ENCODE measurements at places on chromosomes 3 and 15. TPM values are rescaled to one million over a fixed set of nuclear protein-coding genes. Genes with fewer than 3 reads are reported as not detected.
A peak's percentile ranks its signal among the peaks of the same experiment; 100 is the strongest.

The SEMA6D gene
- not detected for total RNA-seq

The ISLR2 gene
- total RNA-seq = 0.15 TPM

The PCNP gene
- total RNA-seq = 164 TPM

The GXYLT2 gene
- total RNA-seq = 2.9 TPM

The CP gene
- 0.28 TPM for total RNA-seq

The ATP2B2 gene
- not detected for total RNA-seq

The SLC9C1 gene
- total RNA-seq = not detected

The LTK gene
- 0.11 TPM for total RNA-seq

- no peak for DNase-seq
Measured at GRCh38 chr3:53506110-53506762, 11.8 kb downstream of the CACNA1D start.

DNA sequence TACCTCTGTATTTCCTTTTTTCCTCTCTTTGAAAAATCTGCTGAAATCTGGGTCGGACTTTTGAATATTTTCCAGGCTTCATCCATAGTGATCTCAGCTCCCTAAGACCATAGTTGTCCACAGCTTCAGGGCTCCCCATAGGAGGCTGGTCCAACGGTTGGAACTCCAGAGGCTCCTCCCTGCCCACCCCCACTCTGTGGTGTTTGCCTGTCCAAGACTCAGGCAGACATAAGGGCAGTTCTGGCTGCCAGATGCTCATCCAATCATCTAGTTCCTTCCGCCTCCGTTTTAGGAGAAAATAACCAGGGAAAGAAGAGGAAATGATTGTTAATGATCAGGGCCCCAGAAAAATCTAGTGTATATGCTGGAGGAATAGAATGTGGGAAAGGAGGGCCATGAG, 27.9 kb upstream of the PRTG start:
- no peak for DNase-seq

DNA sequence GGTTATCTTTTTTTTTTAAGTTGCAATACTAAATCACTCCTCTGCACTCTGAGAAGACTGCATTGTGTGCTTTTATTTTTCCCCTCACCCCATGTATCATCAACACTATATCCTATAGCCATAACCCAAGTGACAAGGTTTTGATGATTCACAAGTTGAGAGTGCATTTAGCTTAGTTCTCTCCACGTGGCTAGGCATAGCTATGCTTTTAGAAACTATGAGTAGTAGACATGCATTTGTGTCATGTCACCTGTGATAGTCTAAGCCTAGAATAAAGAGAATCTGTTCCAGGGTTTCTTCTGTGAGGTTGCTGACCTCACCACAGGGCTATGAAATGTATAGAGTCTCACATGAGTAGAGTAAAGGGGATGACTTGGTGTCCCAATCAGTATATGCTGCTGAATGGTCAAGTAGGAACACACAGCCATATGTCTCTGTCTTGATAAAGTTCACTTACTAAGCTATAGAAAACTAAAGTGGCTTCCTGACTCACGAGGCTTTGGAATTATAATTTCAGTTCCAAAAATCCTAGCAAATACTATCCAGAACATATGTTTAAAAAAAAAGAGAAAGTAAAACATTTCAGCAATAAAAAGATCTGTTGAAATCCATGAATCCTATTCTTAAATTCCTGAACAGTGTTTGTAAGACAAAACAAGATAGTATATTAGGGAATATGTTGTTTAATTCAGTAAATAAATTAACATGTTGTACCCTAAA, 206.3 kb downstream of the LSAMP start:
- no peak for DNase-seq

GRCh38 chr15:90213818-90214204, 12.7 kb downstream of the SEMA4B start:
- no peak for DNase-seq

DNA sequence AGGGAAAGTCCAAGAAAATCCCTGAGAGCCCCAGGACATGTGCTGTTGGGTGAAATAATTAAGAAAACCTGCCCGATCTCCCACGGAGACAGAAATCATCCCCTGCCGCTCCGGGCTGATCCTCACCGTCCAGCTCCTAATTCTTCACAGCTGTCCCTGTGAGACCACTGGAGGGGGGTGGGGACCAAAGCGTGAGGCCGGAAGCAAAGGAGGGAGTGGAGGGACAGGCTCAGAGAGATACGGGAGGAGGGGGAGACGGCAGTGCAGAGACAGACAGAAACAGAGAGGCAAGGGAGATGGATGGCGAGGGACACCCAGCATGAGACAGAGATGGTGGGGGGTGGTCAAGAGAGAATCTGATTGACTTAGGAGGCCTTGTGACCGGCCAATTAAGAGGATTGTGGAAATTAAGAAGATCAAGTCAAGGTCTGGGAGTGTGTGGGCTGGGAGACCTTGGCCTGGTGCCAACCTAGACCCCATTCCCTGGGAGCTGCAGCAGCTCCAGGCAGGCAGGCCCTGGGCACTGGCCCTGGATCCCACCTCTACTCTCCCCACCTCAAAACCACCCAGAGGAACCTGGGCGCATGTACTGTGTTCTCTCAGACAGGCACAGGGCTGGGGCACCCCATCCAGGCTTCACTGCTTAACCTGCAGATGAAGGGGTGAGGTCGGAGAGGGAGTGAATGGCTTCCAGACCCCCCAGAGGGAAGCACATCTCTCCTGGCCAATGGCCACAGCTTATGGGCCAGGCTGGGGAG, 113.2 kb upstream of the ALDH1A3 start:
- no peak for DNase-seq

DNA sequence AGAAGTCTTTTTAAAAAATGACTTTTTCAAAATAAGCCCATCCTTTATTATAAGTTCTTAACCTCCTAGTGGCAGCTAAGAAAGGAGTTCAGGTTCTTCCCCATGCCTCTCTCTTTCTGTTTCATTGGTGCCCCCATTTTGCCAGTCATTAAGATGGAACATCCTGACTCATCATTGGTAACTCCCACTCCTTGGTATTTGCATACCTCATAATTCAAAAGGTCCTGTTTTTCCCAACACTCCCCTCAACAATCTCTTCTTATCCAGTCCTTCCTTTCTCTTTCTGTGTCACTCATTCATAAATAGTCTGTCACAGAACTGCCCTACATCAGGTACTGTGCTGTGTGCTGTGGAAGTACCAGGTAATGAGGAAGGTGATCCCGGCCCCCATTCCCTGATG, 394.0 kb downstream of the FOXP1 start:
- no peak for DNase-seq

DNA sequence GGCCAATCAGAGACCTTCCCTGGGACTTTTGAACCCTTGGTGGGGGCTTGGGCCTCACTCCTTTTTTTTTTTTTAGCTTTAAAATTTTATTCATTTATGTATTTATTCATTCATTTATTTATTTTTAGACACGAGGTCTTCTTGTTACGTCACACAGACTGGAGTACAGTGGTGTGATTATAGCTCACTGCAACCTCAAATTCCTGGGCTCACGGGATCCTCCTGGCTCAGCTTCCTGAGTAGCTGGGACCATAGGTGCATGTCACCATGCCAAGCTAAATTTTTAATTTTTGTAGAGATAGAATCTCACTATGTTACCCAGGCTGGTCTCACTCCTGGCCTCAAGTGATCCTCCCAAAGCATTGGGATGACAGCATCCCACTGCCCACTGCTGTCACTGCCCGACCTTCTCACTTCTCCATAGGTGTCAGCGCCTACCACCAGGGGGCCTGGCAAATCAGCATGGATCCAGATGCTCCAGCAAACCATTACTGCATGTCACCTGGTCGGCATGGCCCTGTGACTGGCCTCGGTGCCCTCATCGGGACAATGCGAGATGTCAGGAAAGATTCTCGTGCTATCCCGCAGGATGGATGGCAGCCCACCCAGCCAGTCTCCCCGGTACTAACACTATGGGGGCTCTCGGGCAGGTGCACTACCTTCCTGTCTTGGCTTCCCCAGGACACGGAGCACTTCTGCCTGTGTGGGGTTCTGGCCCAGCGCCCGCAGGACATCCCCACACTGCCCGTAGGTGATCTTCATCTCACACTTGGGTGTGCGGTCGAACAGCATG, 3.0 kb downstream of the MYL3 start:
- DNase-seq = no peak

- DNase-seq = peak; percentile 61
Measured at GRCh38 chr3:122797291-122797690, 2.4 kb downstream of the SLC49A4 start.

DNA sequence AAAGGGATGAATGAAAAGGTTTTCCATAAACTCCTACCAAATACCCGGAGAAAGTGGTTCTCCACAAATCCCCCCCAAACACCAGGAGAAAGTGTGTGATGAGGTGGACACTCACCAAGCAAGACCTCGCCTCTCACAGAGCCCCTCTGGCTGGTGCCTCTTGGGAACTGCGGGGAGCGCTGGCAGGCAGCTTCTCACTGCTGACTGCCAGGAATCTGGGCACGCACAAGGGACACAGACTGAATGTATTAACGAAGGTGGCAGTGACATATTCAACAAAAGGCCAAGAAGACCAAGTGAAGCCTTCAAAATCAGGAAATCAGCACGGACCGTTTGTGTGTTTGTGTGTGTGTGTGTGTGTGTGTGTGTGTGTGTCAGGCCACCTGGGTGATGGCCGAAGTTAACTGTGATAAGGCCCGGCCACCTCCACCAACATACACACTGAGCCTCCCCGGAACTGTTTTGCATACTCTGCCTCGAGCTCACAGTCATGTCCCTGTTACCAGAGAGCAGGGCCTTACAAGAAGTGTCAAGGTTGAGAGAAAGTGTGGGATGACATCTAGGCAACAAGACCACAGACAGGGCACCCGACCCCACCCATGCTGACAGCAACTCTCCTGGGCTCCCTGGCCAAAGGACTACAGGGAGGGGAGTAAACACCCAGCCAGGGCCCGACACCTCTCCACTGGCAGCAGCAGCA, 18.0 kb downstream of the ATP10A start:
- no peak for DNase-seq

DNA sequence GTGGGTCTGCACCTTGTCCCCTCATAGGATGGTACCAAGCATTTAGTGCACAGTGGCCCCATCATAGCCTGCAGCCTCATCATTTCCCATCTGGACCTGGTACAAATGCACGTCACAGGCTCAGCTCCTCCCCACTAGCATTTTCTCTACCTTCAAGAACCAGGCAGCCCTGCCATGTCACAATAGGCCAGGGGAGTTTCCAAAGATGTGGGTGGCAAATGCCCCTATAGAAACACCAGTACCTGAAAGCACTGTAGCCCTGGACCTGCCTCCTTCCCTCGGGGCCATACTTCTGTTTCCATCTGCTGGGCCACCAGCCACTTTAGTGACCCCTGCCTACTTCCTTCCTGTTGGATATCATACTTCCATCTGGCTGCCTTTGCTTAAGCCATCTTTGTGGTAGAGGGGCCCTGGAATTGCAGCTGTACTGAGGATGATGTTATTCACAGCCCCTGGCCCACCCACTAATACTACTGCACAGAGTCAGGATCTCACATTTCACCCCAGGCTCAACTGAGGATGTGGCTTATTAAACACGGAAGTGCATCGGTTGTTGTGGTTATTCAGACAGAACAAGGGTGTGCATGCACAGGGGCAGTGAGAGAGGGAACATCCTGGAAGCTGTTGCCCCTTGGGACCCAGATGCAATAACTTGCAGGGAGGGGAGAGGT, 3.8 kb downstream of the TCTA start:
- DNase-seq = no peak

GRCh38 chr3:8283193-8283592, 218.4 kb upstream of the LMCD1 start:
- no peak for DNase-seq

DNA sequence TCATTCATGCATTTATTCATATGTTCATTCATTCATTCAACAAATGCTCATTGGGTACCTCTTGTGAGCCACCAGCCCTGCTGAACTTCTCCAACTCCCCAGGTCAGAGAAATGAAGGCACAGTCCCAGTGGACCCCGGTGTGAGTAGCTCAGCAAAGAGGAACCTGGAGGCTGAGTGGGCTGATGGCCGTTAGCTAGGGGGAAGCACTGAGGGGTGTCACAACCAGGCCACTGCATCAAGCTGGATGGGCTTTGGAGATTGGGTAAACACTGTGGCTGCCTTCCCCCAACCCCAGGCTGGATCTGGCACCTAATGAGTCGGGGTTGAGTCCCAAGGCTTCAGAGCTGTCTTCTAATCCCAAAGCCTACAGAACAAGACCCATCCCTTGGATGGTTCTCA, 12.1 kb upstream of the ALAS1 start:
- no peak for DNase-seq

DNA sequence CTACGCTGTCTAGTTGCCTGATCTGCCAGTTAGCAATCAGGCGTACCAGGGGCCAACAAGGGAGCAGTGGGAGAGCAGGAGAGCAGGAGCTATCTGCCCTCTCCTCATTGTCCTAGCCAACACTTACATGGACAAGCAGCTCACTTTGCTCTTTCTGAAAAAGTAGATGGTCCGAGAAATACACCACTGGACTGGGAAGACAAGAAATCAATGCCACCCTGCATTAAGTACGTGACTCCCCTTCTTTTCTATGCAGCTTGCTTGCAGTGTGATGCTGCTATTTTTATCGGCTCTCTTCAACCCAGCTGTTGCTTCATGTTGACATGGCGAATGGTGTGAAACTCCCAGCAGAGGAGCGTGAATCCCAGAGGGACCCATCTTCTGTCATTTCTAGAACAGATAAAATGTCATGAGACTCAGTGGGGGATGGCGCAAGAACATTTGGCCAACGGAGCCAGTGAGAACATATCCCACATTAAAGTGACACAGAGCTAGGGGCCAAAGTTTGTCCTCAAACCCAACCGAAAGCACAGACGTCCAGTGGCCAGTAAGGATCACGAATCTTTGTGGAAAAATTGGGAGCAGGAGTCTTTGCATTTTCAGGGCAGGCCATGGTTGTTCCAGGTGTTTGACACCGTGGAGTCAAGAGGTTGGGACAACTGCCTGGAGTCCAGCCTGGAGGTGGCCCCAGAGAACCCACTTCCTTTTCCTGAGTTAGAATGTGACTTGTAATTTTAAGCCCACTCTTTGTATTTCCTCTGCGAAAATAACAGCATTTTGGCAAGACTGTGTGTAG, 53.7 kb upstream of the MEF2A start:
- DNase-seq = no peak

GRCh38 chr15:92118162-92118935, 264.8 kb downstream of the SLCO3A1 start:
- peak; percentile 18 for DNase-seq

DNA sequence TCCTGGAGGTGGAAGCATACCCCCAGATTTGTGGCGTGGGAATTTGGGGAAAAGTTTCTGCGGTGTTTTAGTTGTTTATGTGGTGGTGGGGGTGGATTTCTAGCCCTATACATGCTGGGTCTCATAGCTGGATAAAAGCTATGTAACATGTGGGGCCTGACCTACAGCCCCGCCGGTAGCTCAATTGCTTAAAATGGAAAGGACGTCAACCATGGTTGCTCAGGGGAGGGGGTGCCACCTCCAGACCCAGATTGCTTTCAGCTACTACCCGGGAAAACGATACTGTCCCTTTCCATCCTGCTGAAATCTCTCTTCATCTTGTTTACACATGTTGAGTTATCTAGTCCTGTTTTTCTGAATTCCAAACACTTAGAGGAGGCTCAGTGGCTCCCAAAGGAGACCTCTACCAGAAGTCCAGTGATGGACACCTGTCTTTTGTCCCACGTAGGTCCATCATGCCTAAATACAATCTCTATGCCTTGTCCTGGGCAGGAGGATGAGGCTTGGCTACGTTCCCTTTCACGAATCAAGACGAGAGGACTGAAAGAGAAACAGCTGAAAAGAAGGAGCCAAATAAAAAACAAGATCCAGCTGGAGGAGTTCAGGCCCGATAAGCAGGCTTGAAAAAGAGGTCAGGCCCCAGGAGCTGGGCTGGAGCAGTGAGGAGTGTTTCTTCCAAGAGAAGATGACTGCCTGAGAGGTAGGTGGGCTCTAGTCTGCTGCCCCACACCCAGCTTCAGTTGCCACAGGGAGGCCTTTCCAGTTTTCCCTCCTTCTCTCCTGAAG, 72.1 kb upstream of the TPRG1 start:
- DNase-seq = no peak

GRCh38 chr3:60622349-60622748, 628.9 kb downstream of the FHIT start:
- DNase-seq = no peak

Data from PC-9 (cell line).